ENCODE measurements at places on chromosomes 7 and 10.

- peak; percentile 36 for DNase-seq
Measured at GRCh38 chr10:73937333-73938043, 26.6 kb downstream of the PLAU start.

GRCh38 chr10:109374215-109374614 is 549.1 kb downstream of the XPNPEP1 start:
- DNase-seq, result no peak

GRCh38 chr10:33459602-33460001 is 125.1 kb upstream of the NRP1 start:
- no peak for DNase-seq

- DNase-seq, result no peak
Measured at GRCh38 chr10:123428391-123428790, 237.8 kb upstream of the GPR26 start.

GRCh38 chr10:62917475-62918238 is 101.5 kb upstream of the EGR2 start:
- DNase-seq, result no peak

- no peak for DNase-seq
Measured at GRCh38 chr7:130281260-130281659, 11.7 kb upstream of the CPA4 start.

DNA sequence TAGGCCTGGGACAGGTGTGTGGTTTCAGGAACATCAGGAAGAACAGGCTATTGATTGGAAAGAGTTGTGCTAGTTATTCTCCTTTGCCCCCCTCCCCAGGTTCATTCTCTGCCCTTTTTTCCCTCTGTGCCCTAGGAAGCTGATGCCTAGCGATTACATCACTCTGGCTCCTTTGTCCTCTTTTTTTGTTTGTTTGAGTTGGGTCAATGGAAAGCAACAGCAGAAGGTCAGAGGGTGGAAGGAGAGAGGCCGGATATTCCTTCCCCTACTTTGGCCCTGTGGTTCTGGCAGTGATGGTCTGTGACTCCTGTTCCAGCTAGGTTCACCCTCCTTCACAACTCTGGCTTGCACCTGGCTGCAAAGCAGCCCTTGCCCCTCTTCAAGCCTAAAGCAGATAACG is 18.9 kb downstream of the LOXL4 start:
- DNase-seq, result no peak

Data from ELF-1 (cell line).